ENCODE measurements at places on chromosomes 6 and 20. TPM values are rescaled to one million over a fixed set of nuclear protein-coding genes. Genes with fewer than 3 reads are reported as not detected.

- ATAC-seq = no peak
These were observed 293.8 kb downstream of the ZNF217 start for GRCh38 chr20:53299831-53300230.

- ATAC-seq = no peak
These were observed 7.9 kb downstream of the NUDT3 start for GRCh38 chr6:34384321-34385153.

GRCh38 chr20:62244644-62245108 is 6.4 kb downstream of the OSBPL2 start:
- no peak for ATAC-seq

- ATAC-seq = peak; percentile 54
These were observed 7.6 kb upstream of the HLA-DRA start for GRCh38 chr6:32432050-32432450.

DNA sequence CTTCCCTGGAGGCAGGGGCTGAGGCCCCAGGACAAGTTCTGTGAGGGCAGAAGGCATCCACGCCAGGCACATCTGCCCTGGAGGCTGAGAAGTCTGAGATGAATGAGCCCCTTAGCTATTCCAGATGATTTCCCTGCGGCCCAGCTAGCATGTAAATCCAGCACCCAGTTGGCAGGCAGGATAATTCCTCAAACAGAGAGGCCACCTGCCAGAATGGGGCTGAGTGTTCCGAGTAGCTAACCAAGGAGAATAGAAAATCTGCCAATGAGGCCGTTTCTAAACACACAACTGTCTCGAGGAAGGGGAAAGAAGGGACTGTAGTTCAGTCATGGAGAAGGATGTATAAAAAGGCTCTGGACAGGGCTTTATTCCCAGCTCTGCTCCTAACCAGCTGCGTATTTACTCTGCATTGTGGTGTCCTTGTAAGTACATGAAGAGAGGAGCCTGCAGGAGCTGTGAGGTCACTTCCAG is 211.4 kb upstream of the CDYL start:
- no peak for ATAC-seq

- peak; percentile 79 for ATAC-seq
These were observed 15.4 kb upstream of the STMND1 start for GRCh38 chr6:17086469-17086868.

- peak; percentile 74 for ATAC-seq
These were observed 48.2 kb upstream of the RALY start for GRCh38 chr20:33945391-33946081.

DNA sequence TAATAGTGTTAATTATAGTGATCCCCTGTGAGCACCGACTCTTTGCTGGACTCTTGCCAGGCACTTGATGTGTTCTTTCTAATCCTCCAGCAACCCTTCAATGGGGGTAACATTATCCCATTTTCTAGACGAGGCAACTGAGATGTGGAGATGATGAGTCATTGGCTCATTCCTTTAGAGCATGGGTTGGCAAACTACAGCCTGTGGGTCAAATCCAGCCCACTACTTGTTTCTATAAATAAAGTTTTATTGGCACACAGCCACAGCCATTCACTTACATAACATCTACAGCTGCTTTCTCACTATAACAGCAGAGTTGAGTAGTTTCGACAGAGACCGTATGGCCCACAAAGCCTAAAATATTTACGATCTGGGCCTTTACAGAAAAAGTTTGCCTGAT is 249.5 kb upstream of the KCNG1 start:
- ATAC-seq = no peak

- ATAC-seq = peak; percentile 34
These were observed 59.1 kb upstream of the PTPN1 start for GRCh38 chr20:50450881-50451752.

DNA sequence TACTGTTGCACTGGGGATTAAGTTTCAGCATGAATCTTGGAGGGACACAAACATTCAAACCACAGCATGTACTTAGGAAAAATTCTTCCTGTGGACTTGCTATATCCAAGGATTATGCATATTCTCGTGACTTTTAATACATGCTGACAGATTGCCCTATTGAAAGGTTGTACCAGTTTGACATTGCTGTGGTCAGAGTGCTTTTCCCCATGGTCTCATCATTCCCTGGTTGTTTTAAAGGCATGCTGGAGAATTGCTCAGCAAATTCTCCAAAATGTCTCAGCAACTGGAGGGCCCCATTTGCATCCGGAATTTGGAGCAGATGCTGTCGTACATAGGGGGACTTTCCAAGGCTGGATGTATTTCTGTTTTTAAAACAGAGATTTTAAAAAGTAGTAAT is 7.4 kb downstream of the HECA start:
- ATAC-seq = no peak

DNA sequence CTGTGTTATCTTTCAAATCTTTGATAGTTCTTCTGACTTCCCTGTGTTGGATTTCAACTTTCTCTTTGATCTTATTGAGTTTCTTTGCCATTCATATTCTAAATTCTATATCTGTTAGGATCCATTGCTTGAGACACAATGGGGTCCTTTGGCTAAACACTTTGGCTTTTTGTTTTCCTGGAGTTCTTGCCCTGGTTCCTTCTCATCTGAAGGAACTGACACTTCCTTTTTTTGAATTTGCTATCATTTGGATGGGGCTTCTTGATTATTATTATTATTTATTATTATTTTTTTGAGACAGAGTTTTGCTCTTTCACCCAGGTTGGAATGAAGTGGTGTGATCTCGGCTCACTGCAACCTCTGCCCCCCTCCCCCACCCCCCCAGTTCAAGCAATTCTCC is 30.1 kb upstream of the EIF2S2 start:
- ATAC-seq = no peak

DNA sequence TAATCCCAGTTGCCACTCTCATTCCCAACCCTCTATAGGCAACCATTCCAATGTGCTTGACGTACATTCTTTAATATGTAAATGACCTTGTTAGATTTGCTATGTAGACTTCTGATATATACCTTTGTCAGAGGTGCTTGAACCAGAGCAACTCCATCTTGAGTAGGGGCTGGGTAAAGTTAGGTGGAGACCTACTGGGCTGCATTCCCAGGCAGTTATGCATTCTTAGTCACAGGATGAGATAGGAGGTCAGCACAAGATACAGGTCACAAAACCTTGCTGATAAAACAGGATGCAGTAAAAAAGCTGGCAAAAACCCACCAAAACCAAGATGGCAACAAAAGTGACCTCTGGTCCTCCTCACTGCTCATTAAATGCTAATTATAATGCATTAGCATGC is 8.3 kb upstream of the HM13 start:
- ATAC-seq = no peak

GRCh38 chr6:133584823-133585222 is 304.1 kb upstream of the TCF21 start:
- ATAC-seq = no peak

The TMEM74B gene
- total RNA-seq = 1.4 TPM

The CLPSL1 gene
- not detected for total RNA-seq

The TREM2 gene
- total RNA-seq = 1.7 TPM

The C20orf204 gene
- total RNA-seq = 0.88 TPM

The CFB gene
- total RNA-seq = 36.1 TPM

The PRSS16 gene
- total RNA-seq = 7.7 TPM
